ENCODE measurements at places on chromosomes 4 and X.

DNA sequence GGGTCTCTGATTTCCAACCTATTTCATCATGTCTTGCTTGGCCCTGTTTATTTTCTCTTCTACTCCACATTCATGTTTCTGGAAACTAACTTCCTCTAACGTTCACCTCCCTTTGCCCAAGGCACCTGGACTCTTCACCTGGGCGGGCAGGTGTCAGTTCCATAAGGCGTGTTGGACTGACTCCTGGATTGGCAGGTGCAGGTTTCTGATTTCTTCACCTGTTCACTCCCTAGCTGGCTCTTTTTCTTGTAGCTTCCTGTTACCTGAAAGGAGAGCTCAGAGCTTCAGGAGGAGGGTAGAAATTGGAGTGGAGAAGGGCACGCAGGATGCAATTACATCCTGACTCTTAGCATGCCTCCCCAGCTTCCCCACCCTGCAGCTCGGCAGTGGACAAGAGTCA, 350.8 kb upstream of the KLF3 start:
- no peak for DNase-seq

DNA sequence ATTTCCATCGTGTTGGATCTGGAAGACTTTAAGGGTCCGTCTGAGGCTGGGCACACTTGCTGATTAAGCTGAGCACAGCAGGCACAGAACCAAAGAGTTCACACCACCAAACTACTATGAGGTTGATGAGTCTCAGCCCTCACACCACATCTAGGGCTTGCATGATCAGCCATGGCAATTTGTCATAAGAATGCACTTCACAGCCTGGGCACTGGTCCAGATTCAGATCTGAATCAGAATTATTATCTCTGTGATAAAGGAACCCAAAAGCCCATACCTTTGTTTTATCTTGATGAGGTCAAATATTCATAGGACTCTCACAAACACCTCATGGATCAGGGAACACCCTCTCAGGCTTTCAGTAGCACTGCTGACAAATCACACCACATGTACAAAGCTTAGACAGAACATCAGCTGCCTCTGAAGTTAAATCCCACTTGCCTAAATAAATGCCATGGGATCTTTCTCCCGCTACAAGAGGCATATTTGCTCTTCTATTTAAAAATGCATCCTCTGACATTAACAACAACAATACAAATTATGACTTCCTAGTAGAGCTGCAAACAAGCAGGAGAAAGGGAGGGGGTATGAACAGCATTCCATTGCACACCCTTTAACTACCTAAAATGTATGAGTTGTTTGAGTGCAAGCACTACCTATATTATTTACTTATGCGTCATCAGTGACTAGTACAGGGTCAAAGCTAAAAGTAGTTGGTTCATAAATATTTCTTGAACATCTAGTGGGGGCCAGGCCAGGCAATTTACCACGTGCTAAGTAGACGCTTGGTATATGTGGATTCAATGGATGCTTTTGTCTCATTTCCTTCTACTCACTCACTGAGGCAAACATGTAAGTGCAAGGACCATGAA, 186.3 kb upstream of the FGF13 start:
- DNase-seq, result no peak

- no peak for DNase-seq
Observed at GRCh38 chrX:32267796-32268195, 943.6 kb downstream of the DMD start.

DNA sequence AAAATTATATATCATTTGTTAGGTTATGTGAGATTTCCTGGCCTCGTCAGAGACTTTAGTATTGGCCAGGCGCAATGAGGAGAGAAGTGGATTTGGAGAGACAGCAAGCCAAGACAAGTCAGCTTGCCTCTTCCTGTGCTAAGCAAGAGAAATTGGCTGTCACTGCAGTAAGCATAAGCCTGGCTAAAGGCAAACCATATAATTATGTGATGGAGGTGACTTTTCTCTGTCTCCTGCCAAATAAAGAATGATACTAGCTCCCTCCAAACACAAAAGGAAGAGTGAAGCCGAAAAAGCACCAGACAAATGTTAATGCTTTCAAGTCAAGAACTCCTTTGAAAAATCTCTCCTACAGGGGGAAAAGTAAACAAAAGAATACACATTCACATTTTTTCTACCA, 2246.0 kb downstream of the ARAP2 start:
- DNase-seq, result no peak

DNA sequence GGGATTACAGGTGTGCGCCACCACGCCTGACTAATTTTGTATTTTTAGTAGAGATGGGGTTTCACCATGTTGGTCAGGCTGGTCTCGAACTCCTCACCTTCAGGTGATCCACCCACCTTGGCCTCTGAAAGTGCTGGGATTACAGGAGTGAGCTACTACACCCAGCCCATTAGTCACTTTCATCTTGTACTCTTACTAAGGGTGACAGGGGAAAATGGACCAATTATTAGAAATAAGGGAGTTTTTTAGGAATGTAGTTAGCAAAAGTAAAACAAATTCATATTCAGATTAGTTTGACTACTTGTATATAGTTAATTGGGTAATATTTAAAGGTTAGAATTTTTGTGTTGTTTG, 26.1 kb downstream of the SMARCA5 start:
- DNase-seq, result no peak

GRCh38 chrX:17919896-17920446, 58.9 kb upstream of the RAI2 start:
- no peak for DNase-seq

- no peak for DNase-seq
Observed at GRCh38 chr4:90951037-90951436, 823.8 kb downstream of the CCSER1 start.

DNA sequence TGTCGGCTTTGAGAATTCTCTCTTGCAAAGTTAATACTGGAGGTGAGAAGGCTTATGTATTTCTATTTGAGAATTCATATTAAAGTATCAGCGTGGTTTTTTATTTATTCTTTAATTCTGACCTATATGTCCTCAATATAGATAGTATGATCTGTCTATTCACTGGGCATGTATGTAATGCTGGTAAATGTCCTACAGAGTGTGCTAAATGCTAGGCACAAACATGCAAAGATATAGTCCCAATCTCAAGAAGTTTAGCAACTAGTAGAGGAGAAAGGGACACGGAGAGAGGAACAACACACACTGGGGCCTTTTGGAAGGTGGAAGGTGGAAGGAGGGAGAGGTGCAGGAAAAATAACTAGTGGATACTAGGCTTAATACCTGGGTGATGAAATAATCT, 11.0 kb upstream of the BMPR1B start:
- DNase-seq, result no peak

- no peak for DNase-seq
Observed at GRCh38 chrX:38870361-38870895, 69.2 kb downstream of the MID1IP1 start.

GRCh38 chrX:24014388-24015018, 12.5 kb downstream of the KLHL15 start:
- DNase-seq, result peak; percentile 29

DNA sequence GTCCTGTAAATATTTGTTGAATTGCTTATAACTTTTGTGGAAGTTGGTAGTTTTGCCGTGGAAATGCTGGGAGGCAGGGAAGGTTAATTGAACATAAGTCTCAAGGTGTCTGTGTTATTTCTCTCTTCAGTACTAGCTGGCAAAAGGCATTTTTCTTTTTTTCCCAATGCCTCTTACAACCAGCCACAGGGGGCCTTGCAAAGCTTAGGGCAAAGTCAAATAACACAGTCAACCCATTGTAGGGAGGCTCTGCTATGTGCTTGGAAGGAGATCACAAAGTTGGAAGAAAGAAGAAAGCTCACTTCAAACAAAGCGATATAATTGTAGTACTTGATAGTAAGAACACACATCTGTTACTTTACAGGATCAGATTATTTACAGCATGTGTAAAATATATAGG, 802.6 kb downstream of the PDHA2 start:
- no peak for DNase-seq

GRCh38 chrX:55107911-55108310, 19.1 kb downstream of the PAGE2 start:
- DNase-seq, result no peak

DNA sequence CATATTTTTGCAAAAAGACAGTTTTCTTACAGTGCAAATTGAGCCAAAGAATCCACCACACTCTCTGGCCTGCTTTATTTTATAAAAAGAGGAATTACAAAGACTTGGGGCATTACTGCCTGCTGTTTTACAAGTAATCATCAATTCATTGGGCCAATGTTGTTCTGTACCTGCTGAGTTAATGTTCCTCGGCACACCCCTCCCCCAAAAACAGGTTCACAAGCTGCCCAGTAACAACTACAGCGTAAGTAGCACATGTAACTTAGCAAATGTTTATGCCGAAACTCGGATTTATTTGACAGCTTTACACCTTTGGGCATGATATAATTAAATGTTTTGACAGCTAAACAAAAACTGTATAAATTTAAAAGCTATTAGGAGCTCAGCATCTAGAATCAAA, 214.6 kb upstream of the MAB21L2 start:
- no peak for DNase-seq

GRCh38 chr4:188959424-188959823, 820.2 kb downstream of the TRIML1 start:
- DNase-seq, result no peak

GRCh38 chrX:123673813-123674212, 59.0 kb downstream of the THOC2 start:
- no peak for DNase-seq

DNA sequence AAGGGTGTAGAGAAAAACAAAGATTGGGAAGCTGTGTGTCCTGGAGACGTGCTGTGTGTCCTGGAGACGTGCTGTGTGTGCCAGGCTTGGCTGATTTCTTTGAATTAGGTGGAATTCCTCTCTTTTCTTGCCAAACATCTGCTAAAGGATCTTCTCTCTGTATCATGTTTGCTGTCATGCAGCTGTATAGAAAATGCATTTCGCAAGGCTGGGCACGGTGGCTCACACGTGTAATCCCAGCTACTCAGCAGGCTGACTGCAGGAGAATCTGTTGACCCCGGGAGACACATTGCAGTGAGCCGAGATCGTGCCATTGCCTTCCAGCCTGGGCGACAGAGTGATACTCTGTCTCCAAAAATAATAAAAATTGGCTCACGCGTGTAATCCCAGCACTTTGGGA, 187.0 kb downstream of the CRLF2 start:
- DNase-seq, result no peak

DNA sequence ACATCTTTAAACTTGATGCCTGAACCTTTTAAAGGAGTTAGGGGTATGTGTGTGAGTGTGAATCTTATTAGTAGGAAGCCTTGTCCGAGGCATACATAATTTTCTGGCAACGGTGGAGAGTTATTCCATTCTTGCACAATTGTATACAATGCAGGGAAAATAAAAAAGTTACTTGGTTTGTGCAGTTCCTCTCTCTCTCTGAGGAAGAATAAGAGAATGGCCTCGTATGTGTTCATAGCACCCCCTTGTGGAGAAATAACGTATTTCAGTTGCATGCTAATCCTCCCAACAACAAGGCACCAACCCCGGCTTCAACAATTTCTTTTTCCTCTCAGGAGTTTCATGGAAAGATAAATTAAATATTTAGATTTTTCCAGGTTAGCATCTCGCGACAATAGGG, 33.7 kb upstream of the FGF13 start:
- no peak for DNase-seq

DNA sequence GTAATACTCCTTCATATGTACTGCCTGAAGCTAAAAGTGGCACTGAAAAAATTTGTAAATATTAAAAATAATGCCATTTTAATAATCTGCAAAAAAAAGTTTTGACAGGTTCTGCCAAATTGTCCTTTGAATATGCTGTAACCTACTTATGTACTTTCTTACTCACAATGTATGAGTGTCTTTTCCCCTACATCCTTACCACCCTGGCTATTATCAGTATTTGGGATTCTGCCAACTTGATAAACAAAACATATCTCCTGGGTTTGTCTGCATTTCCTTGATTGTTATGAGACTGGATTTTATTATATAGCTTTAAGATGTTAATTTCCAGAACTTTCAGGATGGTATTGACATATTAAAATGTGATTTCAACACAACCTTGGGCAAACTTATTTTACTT, 187.9 kb downstream of the CHM start:
- no peak for DNase-seq

DNA sequence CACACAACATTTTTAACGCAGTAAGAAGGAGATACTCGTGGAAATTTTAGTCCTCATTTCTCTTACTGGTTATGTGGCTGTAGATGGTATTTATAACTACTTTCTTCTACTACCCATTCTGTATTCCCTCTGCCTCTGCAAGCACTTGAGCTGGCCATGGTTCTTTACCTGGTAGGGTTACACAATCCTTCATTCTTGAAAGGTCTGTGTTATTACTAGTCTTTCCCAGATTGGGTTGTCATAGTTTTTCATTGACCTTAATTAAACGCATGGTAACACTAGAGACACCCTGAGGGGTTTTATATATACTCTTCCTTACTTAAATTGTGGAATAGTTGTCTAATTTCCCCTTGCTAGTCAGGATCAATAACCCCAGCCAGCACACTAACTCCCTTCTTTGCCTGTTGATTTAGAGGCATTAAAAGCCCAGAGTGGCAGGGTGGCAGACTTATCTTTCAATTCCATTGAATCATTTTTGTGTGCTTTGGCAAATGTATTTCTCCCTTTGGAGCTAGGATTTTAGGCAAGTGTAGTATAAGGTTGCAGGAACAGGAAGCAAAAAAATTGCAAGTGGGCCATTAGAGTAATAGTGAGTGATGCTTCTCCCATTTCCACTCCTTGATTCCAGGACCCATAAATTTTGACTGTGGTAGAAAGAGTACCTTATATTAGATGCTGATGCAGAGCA, 113.6 kb upstream of the EMCN start:
- DNase-seq, result no peak

GRCh38 chrX:1754077-1754476, 139.2 kb downstream of the ASMT start:
- no peak for DNase-seq

- DNase-seq, result no peak
Observed at GRCh38 chrX:39725928-39726619, 371.7 kb downstream of the BCOR start.

Data from activated CD4-positive, alpha-beta T cell treated with anti-CD3 and anti-CD28 coated beads, Interleukin-2, amount 50 U/mL, for 4 hours (primary cell).